ENCODE measurements at places on chromosomes 6 and 20.

- DNase-seq, result peak; percentile 31
These were observed 1.9 kb downstream of the POU3F2 start for GRCh38 chr6:98836025-98836961.

DNA sequence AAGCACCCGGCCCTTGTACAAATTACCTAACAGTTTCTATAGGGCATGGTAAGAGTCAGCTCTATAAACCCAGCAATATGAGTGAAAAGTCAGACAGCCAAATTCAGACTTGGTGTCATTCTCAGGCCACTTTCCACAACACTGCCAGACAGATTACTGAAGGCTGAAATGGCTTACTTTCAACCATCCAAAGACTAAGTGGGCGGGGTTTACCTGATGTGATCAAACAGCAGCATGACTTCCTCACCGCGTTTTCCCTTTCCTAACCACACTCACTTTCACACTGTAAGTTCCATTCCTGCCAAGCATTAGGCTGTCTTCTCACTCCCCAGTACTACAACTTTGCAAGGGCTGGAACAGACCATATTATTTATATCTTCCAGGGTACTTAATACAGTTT is 85.9 kb downstream of the SMLR1 start:
- DNase-seq, result no peak

DNA sequence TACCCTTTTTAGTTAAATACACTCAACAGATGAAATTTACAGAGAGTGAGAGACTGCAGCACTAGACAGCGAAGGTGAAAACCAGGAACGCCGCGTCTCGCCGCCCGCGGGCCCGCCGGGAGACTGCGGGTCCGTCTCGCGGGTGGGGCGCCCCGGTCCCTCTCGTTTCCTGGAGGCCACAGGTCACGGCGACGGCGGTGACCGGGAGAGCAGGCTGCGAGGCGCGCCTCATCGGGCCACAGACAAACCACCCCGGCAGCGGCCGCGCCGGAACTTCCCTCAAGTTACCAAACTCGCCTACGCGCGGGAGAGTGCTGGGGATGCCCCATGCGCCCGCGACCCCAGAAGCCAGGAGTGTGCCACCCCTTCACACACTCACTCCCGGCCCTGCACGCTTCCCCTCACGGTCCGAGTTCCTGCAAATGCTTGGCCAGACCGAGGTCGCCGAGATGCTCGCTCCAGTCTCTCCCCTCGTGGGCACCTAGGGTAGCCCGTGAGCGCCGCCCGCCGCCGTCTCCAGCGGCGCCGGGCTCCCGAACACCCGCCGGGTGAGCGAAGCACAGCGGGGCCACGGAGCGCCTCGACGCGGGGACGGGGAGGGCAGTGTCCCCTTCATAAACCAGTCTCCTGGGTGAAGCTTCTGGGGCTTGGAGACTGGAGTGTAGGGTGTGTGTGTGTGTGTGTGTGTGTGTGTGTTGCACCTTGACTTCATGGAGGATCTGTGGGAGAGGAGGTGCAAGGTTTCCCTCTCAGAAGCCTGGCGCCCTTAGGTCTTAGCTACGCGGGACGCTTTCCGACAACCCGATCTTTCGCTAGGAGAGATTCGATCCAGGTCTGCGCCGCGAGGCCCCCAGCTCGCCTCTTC is 1.4 kb downstream of the BACH2 start:
- DNase-seq, result no peak

GRCh38 chr6:116144605-116145004 is 18.7 kb upstream of the COL10A1 start:
- DNase-seq, result no peak

DNA sequence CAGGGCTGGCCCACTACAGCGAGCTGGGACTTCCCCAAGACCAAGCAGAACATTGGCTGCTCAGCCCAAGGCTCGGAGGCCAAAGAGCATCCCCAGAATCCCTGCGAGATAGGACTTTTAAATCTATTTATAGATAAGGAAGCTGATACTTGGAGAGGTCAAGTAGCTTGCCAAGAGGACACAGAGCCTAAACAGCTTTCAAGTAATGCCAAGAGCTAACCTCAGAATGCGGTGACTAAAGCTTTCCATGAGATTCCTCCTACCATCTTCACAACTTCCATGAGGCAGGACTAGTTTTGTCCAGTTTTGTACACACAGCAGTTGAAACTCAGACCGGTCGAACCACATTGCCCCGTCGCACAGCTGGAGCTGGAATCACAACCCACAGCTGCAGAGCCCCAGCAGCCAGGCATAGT is 168.1 kb upstream of the TOP1 start:
- DNase-seq, result no peak

DNA sequence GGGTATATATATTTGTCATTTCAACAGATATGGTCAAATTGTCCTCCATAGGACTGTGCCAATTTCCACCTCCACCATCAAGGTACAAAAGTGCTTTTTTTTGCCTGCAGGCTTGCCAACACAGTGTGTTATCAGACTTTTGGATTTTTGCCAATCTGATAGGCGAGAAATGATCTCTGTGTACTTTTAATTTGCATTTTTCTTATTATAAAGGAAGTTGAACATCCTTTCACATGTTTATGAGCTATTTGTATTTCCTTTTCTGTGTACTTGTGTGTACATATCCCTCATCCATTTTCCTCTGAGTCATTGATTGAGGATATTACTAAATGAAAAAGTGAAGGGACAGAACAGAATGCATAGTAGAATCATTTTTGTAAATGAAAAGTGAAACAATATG is 39.0 kb upstream of the PTPN1 start:
- DNase-seq, result no peak

- no peak for DNase-seq
These were observed 30.3 kb downstream of the SAMD5 start for GRCh38 chr6:147538821-147539220.

- no peak for DNase-seq
These were observed 10.7 kb downstream of the CLDN20 start for GRCh38 chr6:155274533-155274932.

- no peak for DNase-seq
These were observed 35.3 kb downstream of the KCTD20 start for GRCh38 chr6:36478051-36478526.

- DNase-seq, result no peak
These were observed 106.6 kb upstream of the BTN3A2 start for GRCh38 chr6:26258212-26258977.

DNA sequence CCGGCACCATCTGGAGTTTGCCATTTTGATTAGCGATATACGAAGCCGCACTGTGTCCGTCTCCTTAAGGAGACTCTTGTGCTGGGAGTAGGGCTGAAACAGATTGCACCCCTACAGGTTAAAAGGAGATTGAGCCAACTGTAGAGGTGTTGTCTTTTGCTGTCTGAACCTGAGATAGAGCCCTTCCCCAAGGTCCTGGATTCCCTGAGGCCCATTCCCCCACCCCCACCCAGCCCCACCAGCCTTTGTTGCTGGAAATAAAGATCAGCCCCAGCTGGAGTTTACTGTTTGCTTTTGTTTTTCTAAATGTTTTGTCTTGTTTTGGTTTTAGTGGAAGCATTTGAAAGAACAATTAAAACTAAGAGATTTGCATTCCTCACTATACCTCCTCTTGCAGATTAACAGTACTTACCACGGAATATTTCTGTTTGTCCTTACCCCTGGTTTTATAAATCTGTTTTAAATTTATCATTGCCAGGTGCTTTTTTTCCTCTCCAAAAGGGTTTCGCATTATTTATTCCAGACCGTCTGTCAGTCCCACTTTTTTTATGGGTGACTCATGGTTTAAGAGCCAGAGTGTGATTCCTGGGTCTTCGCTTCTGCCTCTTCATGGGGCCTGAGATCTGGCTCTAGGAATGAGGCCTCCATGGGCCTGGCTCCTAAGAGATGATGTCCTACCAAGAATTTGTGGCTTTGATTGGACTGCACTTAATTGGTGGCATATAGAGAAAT is 169.2 kb downstream of the DTNBP1 start:
- DNase-seq, result no peak

GRCh38 chr6:98871821-98872220 is 37.4 kb downstream of the POU3F2 start:
- DNase-seq, result no peak

DNA sequence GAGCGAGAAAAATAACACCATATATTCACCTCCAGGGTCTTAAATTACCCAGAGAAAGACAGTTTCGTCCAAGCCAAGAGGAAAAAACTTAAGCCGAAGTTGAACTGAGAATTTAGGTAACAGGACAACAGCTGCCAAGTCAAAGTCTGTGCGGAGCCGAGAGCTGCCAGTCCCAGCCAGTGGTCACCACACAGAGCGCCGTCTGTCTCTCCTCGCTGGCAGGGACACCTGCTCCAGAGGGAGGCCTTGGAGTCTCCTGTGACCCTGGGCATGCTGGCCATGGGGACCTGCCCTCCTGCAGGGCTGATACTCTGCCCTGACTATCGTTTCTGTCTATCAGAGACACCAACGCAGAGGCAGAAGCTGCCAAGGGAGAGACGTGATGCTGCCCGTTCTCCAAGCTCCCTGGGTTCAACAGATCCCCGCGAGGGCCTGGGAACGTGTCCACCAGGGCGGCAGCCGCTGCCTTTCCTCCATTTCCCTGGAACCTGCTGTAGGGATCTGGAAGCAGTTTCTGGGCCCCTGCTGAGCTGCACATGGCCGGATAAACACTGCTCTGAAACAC is 341.3 kb downstream of the SMOC2 start:
- no peak for DNase-seq

GRCh38 chr6:39228111-39228971 is 934 bp downstream of the KCNK5 start:
- DNase-seq, result no peak

DNA sequence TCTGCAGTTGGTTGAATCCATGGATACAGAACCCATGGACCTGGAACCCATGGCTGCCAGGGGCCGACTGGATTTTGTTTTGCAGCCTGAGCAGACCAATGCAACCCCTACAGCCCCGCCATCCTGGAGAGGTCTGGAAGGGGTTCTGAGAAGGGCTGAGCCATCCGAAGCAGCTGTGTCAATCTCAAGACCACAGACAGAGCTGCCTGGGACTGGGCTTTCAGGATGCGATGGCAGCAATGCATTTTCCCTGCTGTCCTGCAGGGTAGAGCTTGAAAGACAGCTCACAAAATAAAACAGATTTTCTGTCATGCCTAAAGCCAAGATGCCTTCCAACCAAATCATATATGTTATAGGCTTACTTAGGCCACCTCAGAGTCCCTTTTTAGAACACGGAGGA is 125.8 kb upstream of the NXT1 start:
- no peak for DNase-seq

DNA sequence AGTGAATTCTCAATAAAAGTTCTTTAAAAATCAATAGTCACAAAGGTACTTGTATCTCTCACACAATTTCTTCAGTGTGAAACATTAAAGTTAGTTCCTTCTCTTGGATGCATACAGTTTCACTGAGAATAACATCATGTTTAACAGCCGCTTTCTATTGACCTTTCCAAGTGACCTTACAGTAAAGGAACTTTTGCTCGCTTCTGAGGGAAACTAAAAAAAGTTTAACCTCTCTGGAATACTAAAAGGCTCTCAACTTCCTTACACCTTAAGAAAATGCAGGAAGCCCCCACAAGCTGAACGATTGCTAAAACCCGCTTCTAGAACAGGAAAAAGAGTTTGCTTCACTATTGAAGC is 1.3 kb downstream of the RRAGD start:
- no peak for DNase-seq

DNA sequence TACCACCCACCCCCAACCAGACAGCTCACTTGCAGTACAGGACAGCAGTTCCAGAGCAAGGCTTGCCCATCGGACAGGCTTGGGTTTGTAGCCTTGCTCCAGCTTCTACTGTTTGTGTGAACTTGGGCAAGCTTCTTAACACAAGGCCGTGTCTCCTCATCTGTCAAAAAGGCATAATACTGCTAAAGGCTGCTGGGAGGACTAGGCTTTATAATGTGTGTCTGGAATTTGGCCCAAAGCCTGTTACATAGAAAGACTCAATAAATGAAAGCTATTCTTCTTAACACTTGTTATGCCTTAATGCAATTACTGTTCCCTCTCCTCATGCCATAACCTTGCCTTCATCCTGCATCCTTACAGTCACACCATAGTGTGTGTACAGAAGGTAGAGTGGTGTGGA is 43.4 kb downstream of the LYRM4 start:
- no peak for DNase-seq

DNA sequence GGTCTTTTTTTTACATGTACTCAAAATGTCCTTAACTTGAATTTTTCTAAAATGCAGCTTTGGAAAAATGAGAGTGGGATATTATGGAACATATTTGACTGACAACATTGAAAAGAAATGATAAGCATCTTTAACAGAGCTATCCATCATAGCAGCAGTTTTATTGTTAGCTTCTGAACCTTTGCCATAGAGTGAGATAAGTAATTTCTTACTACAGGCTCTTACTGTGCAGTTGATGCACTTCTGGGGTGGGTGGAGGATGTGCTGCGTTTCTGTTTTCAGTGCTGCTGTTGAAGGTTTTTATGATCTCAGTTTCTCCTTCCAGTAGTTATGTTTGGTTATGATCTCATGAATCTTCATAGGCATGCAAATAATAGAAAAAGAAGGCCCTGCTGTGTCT is 267.0 kb downstream of the TMEM242 start:
- DNase-seq, result no peak

- DNase-seq, result no peak
These were observed 26.8 kb downstream of the TRMT6 start for GRCh38 chr20:5923493-5923892.

- DNase-seq, result no peak
These were observed 16.3 kb upstream of the CST9L start for GRCh38 chr20:23584434-23585199.

DNA sequence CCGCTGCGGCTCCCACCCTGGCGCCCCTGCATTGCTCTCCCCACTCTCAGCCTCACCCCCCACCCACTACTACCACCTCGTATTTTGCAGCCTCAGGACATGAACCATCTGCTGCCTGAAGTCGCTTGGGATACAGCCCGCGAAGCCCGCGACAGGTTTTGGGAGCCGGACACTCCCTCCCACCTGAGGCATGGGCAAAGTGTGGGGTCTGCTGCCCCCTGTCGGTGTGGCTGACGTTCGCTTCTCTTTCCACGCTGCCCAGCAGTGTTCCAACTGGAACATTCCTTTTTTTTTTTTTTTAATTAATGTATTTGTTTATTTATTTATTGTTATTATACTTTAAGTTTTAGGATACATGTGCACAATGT is 15.3 kb upstream of the LPA start:
- DNase-seq, result no peak

GRCh38 chr6:41214559-41215238 is 13.4 kb upstream of the TREML4 start:
- no peak for DNase-seq

GRCh38 chr6:56911847-56912246 is 43.1 kb upstream of the BEND6 start:
- no peak for DNase-seq

GRCh38 chr6:48388044-48388443 is 277.0 kb upstream of the PTCHD4 start:
- no peak for DNase-seq

- DNase-seq, result no peak
These were observed 5.5 kb downstream of the MDGA1 start for GRCh38 chr6:37691904-37692806.

Measured in NCI-H2029 treated with DMSO at 0.1 percent for 48 hours (cell line).